ENCODE measurements at places on chromosomes 7 and 10.

DNA sequence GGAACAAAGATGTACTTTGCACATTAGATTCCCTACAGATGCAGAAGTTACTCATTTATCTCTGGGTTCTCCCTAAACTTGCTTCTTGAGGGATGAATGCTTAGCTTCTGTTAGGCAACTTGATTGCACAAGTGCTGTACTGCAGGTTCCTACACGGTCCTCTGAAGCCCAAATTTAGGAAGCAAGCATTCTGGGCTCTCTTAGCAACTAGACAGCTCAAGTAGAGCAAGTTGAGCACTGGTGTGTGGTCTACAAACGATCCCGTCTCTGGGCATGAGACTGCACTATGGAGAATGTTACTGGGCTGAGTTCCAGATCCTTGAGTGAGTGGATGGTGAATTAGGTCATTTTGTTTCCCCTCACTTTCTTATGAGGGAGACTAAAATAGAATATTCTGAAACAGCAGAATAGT is 14.3 kb downstream of the SEMA3D start:
- no peak for DNase-seq

GRCh38 chr7:70660154-70660818 is 471.7 kb upstream of the GALNT17 start:
- no peak for DNase-seq

DNA sequence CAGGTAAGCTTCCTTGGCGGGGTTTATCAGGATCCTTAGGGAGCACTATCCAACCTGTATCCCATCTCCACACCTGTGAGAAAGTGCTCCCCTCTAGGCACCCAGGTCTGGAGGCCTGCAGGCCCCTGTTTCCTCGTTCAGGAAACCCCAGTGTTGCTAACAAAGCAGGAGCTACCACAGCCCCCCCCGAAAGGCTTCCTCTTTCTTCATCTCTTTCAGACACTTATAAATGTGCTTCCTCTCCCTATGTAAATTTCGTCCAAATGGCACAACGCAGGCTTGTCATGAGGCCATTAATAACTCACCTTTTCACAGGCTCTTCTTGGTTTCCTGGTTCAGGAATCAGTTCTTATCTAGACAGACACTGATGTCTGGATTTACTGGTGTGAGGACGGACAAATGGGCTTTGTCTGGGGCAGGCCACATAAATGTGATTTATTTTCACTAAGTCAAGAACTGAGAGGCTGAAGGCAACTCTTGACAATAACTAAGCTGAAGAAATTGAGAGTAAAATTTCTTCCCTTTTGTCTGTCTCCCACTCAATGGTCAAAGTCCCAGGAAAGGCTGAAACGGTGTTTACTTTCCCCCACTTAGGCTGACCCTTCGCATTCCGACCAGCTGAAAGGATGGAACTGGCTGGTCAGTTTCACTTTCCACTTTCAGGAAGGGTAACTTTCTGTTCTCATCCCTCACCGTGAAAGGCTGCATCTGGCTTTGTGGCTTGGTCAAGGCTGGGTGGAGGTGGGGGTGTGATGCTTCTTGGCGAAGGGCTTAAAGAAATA is 46.8 kb downstream of the PIK3AP1 start:
- no peak for DNase-seq

- DNase-seq, result no peak
Observed at GRCh38 chr7:209906-210305, 17.5 kb downstream of the FAM20C start.

GRCh38 chr10:2054728-2055127 is 317.4 kb upstream of the ADARB2 start:
- no peak for DNase-seq

- DNase-seq, result no peak
Observed at GRCh38 chr7:16034353-16034752, 347.9 kb upstream of the MEOX2 start.

DNA sequence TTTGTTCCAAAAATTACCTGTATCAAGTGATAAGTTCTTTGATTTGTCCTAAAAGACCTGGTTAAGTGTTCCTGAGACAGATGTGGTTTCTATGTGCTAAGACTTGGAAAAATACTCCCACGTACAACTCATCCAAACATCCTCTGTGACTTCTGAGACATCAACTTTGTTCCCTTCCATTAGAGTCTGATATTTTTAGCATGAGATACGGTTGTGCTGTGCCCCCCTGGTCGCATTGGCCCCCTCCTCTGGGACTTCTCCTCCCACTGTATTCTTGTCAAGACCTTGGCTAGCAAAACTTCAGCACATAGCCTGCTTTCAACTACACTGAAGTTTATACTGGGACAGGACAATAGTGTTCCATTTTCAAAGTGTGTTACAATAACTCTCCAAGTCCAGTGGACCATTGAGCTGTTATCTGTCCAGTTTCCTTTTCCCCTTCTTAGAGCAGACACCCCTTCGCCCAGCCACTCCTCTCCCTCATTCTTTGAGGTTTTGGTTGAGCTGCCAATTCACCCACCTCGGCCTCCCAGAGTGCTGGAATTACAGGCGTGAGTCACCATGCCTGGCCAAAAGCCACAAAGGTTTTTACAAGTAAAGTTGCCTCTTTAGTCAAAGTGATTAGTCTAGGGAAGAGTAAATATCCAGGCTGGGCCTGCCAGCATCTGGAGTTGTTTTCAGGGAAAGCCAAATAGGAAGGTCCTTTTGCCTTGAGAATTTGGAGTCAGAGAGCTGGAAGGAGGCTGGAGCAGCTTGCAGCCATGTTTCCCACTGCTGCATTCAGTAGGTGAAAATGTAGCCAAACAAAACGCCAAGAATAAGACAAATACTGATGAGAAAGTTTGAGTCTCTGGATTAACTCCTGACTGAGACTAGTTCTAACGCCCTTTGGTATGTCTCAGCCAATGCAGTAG is 17.8 kb upstream of the PDLIM1 start:
- no peak for DNase-seq

GRCh38 chr7:131108212-131108940 is 219.3 kb upstream of the MKLN1 start:
- DNase-seq, result no peak

DNA sequence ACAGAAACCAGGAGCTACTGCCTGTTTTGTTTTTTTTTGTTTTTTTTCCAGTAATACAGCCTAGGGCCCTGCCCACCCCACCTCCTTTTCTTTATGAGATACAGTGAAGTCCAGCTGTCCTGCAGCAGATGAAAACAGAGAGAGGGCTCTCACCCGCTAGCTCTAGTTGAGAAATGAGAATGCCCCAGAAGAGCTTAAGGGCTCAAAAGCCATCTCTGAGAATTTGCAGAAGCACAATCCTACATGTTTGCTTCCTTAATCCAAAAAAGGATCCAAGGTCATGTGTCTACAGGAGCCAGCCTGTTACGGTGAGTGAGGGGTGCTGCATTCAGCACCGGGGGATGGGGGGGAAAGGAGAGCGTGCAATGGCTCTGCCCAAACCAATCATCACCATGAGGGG is 122.7 kb downstream of the KCNMA1 start:
- no peak for DNase-seq

DNA sequence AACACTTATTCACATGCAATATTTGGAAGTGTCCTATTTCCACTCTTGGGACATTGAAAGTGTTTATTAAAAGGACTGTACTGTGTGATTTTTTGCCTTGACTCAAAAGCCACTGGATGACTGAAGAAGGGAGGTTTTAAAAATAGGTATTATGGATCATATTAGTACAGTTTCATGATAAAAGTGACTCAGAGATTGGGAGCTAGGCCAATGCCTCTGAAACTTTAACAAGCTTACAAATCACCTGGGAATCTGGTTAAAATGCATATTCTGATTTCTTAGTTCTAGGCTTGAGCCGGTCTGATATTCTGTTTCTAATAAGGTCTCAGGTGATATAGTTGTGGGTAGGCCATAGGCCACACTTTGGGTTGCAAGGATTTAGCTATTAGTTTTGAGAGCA is 191.2 kb downstream of the PLXDC2 start:
- DNase-seq, result no peak

DNA sequence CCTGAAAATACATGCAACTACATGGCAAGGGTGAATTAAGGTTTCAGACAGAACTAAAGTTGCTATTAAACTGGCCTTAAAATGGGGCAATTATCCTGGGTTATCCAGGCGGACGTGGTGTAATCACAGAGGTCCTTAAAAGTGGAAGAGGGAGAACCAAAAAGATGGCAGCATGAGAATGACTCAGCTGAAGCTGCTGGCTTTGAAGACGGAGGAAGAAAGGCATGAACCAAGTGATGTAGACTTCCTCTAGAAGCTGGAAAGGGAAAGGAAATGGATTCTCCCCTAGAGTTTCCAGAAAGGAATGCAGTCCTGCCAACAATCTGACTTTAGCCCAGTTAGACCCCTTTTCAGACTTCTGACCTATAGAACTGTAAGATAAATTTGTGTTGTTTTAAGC is 27.0 kb upstream of the UBN2 start:
- DNase-seq, result no peak

- DNase-seq, result no peak
Observed at GRCh38 chr10:112953174-112954159, 3.4 kb downstream of the TCF7L2 start.

DNA sequence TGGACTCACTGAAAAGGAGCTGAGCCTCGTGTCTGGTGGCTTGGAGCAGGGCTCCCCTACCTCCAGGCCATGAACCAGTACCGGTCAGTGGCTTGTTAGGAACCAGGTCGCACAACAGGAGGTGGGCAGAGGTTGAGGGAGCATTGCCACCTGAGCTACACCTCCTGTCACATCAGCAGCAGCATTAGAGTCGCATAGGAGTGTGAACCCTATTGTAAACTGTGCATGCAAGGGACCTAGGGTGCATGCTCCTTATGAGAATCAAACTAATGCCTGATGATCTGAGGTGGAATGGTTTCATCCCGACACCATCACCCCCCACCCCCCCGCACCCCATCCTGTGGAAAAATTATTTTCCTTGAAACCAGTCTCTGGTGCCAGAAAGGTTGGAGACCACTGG is 50.4 kb downstream of the TSPAN15 start:
- no peak for DNase-seq

- no peak for DNase-seq
Observed at GRCh38 chr10:111126077-111126476, 49.2 kb downstream of the ADRA2A start.
